ENCODE measurements at places on chromosomes 3 and 15. TPM values are rescaled to one million over a fixed set of nuclear protein-coding genes. Genes with fewer than 3 reads are reported as not detected.

DNA sequence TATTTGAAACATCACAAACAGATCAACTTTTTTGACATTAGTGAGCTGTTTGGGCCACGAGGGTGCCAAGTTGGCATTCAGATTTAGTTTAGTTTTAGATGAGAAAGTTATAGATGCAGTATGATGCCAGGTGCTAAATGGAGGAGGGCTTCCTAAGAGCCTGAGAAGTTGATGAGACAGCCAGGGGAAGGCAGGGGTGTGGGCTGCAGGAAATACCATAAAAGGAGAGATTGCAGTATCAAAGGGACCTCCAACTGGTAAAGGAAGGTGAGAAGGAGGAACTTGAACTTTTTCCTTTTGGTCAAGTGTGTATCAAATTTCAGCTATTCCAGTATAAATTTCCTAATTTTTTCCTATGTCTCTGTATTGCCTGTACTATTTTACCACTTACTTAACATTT lies 2.0 kb upstream of the TNIK start:
- peak; percentile 62 for DNase-seq

DNA sequence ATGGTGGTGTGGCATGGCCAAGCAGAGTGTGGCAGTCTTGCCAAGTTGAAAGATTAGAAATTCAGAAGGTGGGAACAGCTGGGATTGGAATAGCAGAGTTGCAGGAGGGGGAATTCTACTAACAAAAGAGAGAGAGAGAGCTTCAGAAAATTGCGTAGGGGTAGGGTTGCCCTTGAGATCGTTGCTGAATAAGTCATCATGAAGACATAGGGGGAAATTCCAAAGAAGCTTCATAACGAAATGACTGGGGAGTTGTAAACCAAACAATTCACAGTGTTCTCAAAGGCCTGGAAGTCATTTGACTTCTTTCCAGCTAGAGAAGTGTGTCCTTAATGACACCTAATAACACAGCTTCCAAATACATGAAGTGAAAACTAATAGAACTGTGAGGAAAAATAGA lies 26.3 kb upstream of the TIPARP start:
- DNase-seq: no peak

GRCh38 chr3:126101521-126101982 lies 17.6 kb upstream of the SLC41A3 start:
- DNase-seq: no peak

DNA sequence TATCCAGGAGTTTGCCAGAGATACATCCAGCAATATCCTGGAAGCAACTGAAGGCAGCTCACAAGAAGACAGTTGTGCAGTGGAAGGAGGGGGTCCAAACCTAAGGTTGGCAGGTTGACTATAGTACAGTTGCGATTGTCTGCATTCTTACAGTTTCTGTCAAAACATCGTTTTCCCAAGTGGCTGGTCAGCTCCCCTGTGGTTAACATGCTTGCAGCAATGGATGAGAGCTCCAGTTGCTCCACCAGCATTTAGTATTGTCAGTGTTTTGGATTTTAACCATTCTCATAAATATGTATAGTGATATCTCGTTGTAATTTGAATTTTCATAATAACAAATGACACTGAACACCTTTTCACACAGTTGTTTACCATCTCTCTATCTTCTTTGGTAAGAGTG lies 31.5 kb downstream of the KLF13 start:
- DNase-seq: no peak

- DNase-seq: no peak
These were observed 41.3 kb downstream of the CMTM7 start for GRCh38 chr3:32432711-32433530.

- no peak for DNase-seq
These were observed 20.2 kb upstream of the AHSG start for GRCh38 chr3:186592682-186593081.

DNA sequence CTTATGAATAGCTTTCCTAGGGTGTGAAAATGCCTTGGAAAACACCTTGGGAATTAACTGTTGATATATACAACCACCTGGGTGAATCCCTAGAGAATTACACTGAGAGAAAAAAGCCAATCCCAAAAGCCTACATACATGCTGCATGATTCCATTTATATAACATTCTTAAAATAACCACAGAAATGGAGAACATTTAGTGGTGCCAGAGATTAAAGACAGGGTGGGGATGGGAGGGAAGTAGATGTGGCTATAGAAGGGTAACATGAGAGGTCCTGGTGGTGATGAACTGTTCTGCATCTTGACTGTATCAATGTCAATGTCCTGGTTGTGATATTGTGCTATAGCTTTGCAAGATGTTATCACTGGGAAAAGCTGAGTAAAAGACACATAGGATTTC lies 291.0 kb downstream of the CLSTN2 start:
- no peak for DNase-seq

DNA sequence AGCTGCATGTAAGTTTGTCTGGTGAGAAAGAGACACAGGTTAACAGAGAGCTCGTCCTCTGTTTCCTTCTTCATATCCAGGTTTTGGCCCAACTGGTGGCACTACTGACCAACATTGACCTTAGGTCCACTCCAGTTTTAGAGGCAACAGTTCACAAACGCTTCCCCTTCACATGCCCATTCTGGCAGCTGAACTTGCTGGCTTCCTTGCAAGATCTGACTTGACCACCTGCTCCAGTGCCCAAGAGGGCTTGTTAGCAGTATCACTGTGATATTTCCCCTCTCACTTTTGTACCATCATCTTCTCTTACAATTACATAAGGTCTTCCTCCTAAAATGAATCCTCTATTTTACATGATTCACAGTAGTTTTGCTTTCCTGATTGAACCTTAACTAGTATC lies 71.3 kb downstream of the CNTN6 start:
- DNase-seq: no peak

DNA sequence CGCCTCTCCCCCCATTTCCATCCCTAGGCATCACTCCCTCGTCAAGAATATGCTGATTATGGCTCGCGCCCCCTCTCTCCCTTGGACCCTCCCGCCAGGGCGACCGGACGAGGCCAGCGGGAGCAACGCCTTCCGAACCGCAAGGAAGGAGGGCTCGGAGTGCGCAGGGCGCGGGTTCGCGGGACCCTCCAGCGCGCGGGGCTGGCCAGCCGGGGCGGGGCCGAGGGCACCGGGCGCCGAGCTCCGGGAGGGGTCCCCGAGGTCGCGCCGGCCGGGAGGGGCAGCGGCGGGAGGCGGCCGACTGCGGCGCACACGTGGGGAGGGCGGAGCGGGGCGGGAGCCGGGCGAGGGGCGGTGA lies 483 bp downstream of the EHD4 start:
- no peak for DNase-seq

- no peak for DNase-seq
These were observed 21.2 kb downstream of the CMTM7 start for GRCh38 chr3:32412887-32413286.

- peak; percentile 17 for DNase-seq
These were observed 6.8 kb downstream of the FYCO1 start for GRCh38 chr3:45988804-45989203.

- DNase-seq: no peak
These were observed 828.1 kb downstream of the MCTP2 start for GRCh38 chr15:95059346-95059905.

GRCh38 chr3:22862111-22862510 lies 341.0 kb upstream of the UBE2E2 start:
- DNase-seq: no peak

- DNase-seq: no peak
These were observed 12.4 kb upstream of the ETV5 start for GRCh38 chr3:186121278-186121677.

DNA sequence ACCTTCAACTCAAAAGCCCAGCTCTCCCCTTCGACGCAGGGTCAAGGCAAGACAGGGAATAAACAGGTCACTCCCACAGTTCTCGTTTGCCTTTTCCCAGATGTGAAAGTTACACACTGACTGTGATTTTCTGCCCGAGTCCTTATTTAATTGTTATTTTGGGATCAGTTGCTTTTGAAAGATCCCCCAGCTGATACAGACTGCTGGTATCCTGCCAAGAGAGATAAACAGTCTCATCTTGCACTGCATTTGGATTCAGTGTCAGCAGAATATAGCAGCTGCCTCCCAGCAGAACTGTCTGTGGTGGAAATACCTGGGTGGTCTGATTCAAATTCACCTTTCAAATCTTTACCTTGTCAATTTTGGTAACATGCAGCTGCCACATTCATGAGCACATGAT lies 56.0 kb upstream of the FAM3D start:
- no peak for DNase-seq

DNA sequence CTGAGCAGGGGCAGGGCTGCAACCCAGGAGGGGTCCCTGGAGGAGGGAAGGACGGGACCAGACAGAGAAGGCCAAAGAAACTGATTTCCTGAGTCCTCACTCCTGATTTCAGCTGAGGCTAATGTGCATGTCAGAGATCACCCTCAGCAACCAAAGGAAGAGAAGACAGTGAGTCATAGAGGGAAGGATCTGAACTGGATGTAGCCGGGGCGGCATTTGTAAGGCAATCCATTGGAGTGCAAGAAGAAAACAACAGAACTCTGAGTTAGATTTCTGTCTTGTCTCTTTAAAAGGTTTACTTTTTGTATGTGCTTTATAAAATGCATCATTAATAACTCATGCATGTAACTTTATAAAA lies 105.3 kb upstream of the AGBL1 start:
- DNase-seq: no peak

- no peak for DNase-seq
These were observed 1.1 kb upstream of the GPR15 start for GRCh38 chr3:98530676-98531075.

DNA sequence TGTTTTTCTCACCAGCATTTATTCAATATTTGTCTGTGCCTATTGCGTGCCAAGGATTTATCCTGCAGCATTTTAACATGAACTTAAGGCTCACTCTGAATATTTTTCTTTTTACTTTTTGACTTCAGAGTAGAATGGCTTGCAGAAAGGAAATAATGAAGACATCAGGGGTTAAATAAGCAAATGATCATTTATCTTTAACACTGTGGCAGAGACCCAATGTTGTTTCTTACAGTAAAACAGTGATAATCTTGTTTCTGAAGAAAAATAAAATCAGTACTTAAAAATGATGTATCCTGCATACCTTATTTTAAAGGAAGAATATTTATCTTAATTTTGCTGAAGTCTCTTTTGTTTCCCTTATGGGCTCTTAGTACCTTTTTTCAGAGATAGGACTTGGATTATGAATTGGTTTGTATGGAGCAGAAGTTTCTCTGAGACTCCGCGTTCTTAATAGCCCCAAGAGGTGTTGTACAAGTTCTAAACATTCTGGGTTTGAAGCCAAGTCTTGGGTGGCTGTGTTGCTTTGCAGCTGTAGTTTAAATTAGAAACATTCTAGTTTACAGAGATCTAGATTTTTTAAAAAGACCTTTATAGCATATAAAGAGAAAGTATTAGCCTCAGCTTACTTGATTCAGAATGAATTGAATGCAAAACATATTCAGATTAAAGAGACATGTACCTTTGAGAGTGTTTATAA lies 40.5 kb downstream of the COL6A6 start:
- no peak for DNase-seq

- peak; percentile 25 for DNase-seq
These were observed 34.1 kb upstream of the KLF13 start for GRCh38 chr15:31292391-31293015.

GRCh38 chr3:177657243-177657642 lies 460.0 kb upstream of the TBL1XR1 start:
- no peak for DNase-seq

DNA sequence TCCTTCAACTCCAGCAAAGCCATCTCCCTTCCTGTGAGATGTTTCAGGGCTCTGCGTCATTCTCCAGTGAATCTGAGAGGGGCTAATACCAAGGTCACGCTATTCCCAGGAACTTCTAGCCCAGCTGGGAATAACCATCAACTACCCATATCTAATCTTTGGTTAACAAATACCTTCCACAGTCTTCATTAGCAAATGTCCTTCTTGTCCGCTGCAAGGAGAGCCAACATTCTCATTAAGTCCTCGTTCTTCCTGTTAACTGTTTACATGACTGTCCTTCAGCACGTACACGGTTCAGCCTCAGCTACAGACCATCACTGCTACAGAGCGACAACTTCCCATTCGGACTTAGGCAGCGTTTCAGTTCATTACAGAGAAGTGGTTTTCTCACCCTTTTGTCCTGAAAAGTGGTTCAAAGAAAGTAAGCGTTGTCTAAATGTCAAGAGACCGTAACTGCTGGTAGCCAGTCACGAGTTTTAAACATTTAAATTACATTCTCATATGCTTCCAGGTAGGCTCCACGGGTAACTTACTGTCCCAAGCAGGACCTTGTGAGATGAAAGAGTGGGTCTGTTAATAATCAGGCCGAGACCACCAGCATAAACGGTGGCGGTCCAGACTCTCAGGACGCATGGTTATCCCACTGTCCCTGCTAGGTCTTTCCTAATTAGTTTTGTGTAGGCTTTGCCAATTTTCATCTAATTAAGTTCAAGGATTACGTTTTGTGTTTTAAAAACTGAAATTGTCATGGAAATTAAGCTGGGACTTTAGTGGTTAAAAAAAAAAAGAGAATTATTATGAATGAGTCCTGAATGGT lies 63.8 kb downstream of the CHSY1 start:
- DNase-seq: peak; percentile 71

GRCh38 chr3:122665226-122665786 lies 15.3 kb upstream of the PARP14 start:
- DNase-seq: no peak

GRCh38 chr3:55567615-55568014 lies 80.5 kb upstream of the WNT5A start:
- DNase-seq: no peak

A4GNT gene
- not detected for total RNA-seq

FANCD2 gene
- total RNA-seq: 30.9 TPM

ACAN gene
- not detected for total RNA-seq

SERPINI1 gene
- total RNA-seq: 2.5 TPM

SLC28A1 gene
- total RNA-seq: not detected
